ENCODE measurements at places on chromosomes 5 and 9.

GRCh38 chr9:88533951-88534455, 975 bp upstream of the NXNL2 start:
- DNase-seq = no peak

GRCh38 chr9:27356446-27356845, 59.5 kb upstream of the EQTN start:
- no peak for DNase-seq

DNA sequence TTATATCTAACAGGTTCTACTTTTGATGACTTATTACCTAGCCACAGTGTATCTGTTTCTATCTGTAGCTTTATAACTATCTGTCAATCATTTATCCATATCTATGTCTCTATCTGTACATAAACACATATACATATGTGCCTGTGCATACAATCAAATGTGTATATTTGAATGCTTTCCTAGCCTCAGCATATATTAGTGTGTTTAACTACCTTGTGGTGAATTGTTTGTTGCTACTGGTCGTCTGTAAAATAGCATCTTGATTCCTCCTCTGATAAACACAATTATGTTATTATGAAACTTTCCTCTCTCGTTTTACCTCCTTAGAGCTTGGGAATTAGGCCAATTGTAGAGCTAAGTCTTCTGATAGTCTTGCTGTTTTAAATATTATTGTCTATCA, 44.4 kb downstream of the PARP8 start:
- no peak for DNase-seq

- DNase-seq = no peak
Measured at GRCh38 chr9:16868701-16869100, 1.8 kb downstream of the BNC2 start.

DNA sequence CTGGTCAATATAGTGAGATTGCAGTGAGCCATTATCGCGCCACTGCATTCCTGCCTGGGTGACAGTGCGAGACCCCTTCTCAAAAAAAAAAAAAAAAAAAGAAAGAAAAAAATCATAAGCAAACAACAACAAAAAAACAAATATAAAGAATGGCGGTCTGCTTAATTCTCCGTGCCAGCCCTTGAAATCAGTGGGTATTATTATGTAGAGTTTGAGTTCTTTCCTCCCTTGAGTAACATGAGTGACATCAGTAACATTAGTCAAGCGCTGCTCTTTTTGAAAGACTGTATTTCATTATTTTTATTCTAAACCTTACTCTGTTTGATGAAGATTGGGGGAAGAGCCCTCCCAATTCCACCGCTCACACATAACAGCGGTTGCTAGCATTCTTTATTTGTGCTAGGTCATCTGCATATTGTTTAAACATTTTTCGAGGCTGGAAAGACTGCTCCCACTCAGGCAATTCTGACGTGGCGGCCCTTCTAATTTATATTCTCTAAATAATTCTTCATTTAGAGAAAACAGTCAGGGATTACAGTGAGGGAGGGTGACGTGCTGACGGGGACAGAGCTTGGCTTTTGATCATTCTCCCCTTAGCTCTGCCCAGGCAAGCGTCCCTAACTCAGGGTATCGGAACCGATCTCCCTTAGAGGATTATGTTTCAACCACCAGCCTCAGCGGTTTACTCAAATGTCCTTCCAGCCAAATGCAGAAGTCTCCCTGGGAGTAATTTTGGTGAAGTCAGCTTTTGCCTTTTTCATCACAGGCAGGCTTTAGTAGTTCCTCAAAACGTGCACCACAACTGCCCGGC, 860 bp upstream of the MARCHF6 start:
- no peak for DNase-seq

DNA sequence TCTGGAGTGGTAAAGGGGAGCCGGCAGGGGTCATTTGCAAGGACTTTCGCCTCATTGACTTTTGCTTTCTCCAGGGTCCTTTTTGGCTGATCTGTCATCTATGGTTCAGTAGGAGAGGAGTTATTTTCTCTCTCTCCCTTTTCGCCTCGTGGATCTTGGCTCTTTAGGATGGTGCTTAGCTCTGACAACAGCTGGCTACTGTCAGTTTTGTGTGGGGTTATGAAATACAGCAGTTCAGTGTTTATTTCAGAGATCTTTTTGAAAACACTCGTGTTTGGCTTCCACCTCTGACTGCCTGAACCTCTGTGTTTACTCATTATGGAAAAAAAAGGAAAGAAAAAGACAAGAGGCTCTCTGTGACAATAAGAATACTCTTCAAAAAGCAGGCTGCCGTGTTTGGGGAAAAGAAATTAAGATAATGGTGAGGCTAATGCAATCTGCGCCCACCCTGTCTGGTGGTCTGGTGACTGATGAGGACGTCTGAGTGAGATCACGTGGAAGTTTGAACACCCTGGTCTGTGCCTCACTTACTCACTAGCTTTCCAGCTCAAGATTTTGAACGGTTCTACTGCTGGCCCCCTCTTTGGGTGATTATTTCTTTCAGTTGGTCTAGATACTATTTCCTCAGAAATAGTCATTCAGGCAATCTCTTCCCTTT, 567.7 kb downstream of the CAAP1 start:
- DNase-seq = no peak

- DNase-seq = no peak
Measured at GRCh38 chr5:68172314-68172713, 43.2 kb upstream of the PIK3R1 start.

DNA sequence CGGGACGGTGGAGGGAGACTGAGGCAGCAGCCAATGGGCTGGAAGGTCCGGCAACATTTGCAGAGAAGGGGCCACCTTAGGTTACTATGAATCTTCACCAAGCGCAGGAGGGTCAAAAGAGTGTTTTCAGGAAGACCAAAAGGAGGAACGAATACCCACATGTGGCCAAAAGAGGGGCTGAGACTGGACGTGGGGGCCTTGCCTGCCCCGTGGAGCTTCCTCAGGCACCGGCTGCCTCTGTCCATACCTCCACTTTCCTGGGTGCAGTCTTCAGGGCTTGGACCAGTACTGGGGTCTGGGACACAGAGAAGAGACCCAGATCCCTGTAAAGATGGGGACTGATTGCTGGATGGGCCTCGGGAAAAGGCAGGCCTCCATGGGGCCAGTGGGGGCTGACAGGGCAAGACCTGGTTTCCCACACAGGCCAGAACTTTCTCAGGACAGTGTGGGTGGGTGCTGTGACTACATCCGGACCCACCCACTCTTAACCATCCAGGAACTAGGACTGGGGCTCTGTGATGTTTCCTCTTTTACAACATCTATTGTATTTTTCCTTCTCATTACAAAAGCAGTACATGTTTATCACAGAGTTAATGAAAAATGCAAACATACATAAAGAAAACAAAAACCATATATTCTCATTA, 294.7 kb downstream of the ZSWIM6 start:
- DNase-seq = no peak

- no peak for DNase-seq
Measured at GRCh38 chr9:115085773-115086377, 32.1 kb downstream of the TNC start.
